AG09309 (cell line): ENCODE measurements at places on chromosomes 12 and 14.

- DNase-seq, result no peak
Measured at GRCh38 chr12:103830025-103830725, 10.9 kb downstream of the NT5DC3 start.

DNA sequence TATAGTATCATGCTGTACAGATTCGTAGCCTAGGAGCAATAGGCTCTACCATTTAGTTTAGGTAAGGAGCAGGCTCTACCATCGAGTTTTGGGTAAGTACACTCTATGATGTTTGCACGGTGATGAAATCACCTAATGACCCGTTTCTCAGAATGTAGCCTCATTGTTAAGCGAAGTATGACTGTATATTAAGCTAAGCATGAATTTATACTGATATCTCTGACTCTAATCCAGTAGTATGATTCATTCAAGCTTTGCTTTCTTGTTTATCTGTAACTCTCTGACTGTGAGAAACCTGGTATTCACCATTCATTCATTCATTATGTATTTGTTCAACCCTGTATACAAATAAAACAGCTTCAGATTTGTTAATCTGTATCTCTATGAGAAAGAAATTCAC, 283.9 kb upstream of the PRICKLE1 start:
- no peak for DNase-seq

- DNase-seq, result no peak
Measured at GRCh38 chr12:93757792-93758694, 80.9 kb downstream of the CRADD start.

GRCh38 chr14:104387022-104388010, 192.2 kb upstream of the C14orf180 start:
- DNase-seq, result no peak

GRCh38 chr12:2498964-2499500, 295.7 kb upstream of the FKBP4 start:
- no peak for DNase-seq

GRCh38 chr14:58428118-58428683, 682 bp downstream of the KIAA0586 start:
- DNase-seq, result peak; percentile 8

DNA sequence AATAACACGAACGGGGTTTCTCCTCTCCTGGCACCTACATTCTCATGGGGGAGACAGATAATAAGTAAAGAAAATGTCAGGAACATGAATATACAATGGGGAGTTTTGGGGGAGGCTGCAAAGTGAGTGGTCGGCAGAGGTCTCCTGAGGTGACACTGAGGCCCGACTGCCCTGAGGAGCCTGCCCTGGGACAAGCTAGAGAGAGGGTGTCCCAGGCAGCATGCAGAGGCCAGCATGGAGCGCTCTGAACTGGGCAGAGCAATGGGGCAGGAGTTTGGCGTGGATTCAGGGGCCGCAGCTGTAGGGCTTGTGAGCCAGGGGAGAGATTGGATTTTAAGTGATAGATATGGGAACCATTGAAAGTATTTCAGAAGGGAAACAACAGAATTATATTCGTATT, 320.5 kb downstream of the CACNA1C start:
- DNase-seq, result no peak

DNA sequence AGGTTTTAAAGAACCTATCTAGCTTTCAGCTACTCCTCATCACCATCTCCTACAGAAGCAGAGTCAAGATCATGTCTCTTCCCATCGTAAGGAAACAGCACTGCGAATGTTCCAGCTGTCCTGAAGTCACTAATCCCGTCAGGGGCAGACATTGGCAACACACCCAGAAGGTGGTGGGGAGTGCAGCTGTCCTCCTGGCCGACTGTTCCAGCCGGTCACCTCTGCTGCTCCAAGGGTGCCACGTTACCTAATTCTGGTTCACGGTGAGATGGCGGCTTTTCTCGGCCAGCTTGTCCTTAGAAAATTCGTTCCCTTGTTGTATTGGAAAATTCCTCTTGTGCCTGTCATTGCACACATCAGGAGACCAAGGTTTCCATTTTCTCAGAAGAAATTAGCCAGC, 196.2 kb downstream of the ZFP36L1 start:
- DNase-seq, result no peak

DNA sequence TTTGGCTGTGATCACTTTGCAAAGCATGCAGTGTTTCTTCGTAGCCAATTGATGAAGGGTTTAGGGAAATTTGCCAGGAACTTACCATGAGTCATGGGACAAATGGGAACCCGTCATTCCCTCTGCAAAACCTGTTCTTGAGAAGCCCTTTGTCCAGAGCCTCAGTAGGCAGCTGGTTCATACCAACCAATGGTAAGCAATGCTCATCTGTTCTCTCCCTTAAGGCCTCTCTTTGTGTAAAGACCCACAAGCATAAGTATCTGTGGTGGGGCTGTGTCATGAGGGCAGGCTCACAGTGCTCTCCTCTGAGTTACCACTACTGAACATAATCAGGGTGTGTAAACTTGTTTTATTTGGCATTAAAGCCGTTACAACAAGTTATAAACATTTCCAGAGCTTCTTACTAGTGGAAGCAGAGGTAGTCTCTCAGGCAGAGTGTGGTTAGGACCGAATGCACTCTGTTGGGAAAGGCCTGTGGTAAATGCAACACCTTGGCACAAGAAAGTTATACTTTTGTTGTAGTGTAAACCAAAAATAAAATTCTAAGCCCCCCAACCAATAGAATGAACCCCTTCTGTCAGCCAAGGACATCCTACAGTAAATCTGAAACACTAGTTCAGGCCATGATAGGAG, 119.8 kb downstream of the SINHCAF start:
- DNase-seq, result no peak

DNA sequence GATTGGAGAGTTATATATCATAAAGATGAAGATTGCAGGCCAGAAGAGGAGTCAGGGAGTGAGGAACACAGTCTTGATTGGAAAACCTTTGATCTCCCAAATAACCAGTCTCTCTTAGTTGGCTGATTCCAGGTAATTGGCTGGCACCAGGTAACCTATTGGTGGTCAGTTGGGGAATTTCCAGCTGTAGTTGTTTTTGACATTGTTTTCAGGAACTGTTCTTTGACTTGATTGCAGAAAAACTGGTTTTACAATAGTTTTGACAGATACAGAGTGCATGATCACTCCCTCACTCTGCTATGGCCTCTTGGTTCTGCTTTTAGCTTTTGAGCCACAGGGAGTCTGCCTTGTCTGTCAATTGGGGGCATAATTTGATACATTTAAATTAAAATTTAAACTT, 71.6 kb downstream of the ZNF641 start:
- no peak for DNase-seq

GRCh38 chr12:83850531-83850930, 1062.1 kb downstream of the SLC6A15 start:
- no peak for DNase-seq

GRCh38 chr14:52266179-52266578, 1.3 kb upstream of the PTGDR start:
- DNase-seq, result peak; percentile 56

DNA sequence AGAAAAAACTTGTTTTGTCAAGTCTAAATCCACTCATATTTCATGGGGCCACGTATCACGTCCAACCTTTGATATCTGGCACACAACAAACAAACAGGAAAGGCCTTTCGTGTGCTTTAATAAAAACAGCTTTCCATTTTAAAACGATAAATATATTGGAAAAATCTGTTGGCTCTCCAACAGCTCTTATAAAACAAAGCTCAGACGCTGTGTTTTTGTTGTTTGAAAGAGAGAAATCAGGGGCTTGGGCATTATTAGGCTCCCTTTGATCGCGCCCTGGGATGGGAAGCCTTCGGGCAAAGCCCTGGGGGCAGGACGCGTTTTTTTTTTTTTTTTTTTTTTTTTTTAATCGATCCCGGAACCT, 429 bp upstream of the PLEKHA5 start:
- DNase-seq, result no peak

- no peak for DNase-seq
Measured at GRCh38 chr14:87419925-87420324, 573.1 kb downstream of the GALC start.

DNA sequence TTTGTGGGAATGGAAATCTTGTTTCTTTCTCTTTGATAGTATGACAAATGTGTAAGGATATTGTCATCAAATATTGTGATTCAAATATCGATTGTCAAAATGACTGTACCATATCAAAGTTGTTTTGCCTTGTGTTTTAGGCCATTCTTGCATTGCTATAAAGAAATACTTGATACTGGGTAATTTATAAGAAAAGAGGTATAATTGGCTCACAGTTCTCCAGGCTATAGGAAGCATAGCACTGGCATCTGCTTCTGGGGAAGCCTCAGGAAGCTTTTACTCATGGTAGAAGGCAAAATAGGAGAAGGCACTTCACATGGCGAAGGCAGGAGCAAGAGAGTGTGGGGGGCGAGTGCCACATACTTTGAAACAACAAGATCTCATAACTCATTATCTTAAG, 7.8 kb downstream of the TRMT5 start:
- DNase-seq, result no peak

- DNase-seq, result no peak
Measured at GRCh38 chr12:23911574-23911973, 37.9 kb downstream of the SOX5 start.

- DNase-seq, result no peak
Measured at GRCh38 chr12:26514364-26514763, 318.6 kb downstream of the ITPR2 start.

DNA sequence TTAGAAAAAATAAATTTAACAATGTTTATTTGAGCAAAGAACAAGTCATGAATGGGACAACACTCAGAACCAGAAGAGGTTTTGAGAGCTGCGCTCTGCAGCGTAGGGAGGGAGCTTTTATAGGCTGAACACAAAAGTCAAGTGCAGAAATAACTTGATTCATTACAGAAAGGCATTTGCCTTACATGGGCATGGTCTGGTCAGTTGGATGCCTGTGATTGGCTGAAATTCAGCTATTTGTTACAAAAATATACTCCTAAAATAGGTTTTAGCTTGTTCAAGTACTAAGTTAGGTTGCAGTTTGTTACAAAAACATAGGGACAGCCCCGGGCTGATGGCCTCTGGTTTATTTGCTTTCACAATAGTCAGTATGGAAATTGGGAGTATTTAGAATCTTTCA, 118.0 kb downstream of the NUAK1 start:
- DNase-seq, result no peak

DNA sequence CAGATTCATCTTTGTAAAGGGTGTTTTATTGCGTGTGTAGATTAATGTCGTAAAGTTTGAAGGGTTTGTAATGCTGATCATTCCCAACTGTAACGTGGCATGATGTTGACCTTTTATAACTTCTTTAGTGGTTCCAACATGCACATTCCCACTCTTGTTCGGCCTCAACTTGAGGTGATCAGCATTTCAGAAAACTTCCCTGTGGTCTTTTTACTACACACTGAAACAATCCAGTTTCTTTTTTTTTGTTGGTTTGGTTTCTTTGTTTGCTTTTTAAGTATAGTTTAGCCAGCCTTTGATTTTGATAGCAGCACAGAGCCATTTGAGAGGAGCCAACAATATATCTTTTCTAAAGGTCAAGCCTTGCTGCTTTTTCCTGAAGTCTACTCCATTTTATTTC, 22.8 kb downstream of the UTP20 start:
- DNase-seq, result no peak

DNA sequence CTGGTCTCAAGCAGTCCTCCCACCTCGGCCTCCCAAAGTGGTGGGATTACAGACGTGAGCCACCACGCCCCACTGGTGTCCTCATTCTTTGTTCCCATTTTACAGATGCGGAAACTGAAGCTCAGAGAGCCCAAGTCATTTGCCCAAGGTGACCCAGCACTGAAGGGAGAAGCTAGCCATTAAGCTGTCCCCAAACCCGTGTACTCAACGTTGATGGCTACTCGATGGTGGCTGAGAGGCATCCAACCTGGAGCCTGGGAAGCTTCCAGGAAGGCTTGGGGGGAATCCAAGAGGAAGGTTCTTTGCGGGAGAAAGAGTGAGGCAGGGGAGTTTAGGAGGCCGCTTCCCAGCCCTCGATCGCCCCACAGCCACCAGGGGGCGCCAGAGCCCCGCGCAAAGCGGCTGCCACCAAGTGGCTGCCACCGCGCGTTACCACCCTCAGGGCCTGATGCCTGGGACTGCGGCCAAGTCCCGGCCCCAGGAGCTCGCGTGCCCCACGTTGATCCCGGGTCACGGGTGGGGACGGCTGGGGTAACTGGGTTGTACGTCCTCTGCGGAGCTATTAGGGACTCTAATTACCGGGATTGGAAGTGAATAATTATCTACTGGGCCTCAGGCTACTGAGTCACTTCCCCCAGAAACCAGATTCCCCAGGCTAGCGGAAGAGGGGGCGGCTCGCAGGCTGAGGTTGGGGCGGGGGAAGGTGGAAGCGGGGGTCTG, 8.8 kb upstream of the SH2B3 start:
- peak; percentile 48 for DNase-seq

DNA sequence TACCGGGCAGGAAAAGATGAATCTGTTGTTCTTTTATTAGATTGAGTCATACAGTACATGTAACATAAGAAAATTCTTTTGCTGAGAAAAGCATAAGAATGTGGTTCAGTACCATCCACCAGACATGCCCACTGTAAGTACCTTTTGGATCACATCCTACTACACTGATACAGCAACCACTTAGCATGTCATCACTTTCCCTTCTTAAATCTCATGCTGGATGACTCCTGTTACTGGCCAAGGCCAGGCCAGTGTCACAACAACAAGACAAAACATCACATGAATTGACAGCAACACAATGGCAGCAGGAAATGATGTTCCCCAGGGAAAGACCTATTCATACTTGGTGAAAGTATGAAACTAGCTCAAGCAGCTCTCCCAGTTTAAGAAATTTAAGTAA, 46.4 kb downstream of the STXBP6 start:
- no peak for DNase-seq

DNA sequence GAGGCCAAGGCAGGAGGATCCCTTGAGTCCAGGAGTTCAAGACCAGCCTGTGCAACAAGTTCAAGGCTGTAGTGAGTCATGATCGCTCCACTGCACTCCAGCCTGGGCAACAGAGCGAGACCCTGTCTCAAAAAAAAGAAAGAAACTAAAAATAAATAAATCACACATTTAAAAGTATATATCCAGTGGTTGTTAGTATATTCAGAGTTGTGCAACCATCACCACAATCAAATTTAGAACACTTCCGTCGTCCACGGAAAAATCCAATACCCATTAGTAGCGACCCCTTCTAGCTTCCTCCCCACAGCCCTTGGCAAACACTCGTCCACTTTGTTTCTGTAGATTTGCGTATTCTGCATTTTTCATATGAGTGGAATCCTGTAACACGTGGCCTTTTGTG, 44.7 kb upstream of the EML1 start:
- DNase-seq, result no peak

GRCh38 chr12:121800694-121801594, 2.9 kb upstream of the SETD1B start:
- no peak for DNase-seq

DNA sequence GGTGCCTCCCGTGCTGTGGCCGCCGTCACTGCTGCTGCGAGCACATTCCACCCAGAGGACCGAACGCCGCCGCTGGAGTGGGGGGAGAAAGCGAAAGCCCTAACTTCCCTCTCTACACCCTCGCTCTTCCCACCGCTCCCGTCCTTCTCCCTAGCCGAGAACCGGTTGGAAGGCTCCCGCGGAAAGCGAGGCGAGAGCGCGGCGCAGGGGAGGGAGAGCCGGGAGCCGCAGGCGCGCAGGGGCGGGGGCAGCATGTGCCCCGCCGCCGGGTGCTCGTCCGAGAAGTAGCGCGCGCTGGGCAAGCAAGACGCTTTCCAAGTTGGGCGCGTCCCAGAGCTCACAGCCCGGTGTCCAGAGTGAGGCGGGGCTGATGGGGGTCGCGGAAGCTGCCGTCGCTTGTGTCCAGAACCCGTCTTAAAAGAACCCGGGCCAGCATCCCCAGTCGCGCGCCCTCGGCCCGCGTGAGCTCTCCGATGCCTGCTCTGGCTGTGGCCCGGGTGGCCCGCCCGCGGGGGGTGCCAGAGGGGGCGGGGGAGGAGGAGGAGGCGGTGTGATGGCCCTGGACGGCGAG, at the start of gene TRHDE:
Gene TRHDE, plus strand, starts transcription at position 280 of the 571 bp plus-strand sequence. Its CDS starts 274 bp downstream, at position 554.
- DNase-seq, result no peak

- DNase-seq, result no peak
Measured at GRCh38 chr12:42735861-42736361, 146.4 kb upstream of the PRICKLE1 start.
